ENCODE measurements at places on chromosomes 6 and 20.

GRCh38 chr6:120875900-120876299, 458.4 kb downstream of the TBC1D32 start:
- DNase-seq, result no peak

DNA sequence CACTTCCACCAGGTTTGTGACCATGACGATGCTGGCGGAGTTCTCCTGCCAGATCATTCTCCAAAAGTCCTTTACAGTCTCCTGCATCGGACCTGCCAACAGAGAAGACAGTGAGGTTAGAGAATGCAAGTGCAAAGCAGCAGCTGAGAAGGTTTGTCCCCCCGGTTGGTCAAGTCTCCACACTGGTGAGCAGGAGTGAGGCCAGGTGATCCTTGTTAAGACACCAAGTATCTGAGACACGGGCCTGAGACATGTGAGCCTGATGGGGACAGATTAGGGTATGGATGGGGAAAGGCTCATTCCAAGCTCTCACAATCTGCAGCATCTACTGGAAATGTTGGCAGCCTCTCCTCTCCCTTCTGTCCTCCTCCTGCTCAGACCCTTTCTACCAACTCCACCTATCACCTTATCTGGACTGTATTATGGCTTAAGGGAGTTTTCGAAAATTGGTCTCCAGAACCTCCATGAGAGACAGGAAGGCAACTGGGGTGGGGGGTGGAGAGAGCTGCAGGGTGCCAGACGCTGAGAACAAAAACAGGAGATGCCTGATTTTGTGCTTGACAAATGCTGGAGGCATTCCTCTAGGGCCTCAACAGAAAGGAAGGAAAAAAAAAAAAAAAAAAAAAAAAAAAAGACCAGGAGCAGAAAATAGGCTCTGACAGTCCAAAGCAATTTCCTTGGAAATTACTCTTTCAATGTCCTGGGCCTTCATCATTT, 500.4 kb upstream of the CHD6 start:
- no peak for DNase-seq

DNA sequence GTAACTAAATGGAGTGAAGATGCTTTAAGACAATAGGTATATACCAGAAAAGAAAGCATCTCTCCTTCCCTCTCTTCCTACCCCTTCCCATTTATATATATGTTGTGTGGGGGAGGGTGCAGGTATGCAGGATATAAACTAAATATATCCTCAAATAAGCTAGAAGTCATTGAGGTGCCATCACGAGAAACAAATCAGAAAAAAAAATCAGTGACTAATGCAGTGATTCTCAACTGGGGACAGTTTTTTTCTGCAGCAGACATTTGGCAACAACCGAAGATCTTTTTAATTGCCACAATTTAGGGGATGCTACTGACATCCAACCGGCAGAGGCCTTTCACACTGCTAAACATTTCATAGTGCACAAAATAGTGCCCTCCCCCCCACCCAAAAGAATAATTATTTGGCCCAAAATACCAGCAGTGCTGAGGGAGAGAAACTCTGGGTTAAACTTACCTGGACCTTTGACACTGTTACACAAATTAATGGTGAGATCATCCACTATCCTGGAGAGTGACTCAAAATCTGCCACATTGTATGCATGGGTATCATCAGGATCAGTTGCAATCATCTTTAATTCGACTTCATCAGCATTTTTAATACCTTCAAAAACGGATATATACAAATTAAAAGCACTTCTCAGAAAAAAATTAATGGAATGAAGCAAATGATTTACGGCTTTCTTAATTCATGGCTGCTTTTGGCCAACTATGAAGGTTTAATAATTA, 55.0 kb downstream of the COL12A1 start:
- no peak for DNase-seq

- no peak for DNase-seq
Observed at GRCh38 chr6:42341771-42342553, 109.8 kb downstream of the TRERF1 start.

- DNase-seq, result no peak
Observed at GRCh38 chr20:39124064-39124463, 161.9 kb downstream of the DHX35 start.

DNA sequence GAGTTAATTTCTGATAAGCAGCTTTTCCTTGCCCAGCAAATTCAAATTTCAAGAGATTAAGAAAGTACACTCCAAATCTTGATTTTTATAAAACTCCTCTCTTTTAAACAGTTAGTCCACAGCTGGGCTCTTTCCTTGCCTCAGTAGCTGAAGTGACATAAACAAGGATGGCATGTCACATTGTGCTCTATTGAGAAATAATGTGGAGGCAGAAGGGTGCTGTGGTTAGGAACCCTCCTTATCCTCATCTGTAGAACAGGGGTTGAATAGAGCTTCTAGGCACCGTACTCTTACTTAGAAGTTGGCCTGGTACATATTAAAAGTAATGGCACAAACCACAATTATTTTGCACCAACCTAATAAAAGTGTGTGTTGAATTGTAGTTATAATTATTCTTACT, 70.3 kb downstream of the RSPO3 start:
- no peak for DNase-seq

DNA sequence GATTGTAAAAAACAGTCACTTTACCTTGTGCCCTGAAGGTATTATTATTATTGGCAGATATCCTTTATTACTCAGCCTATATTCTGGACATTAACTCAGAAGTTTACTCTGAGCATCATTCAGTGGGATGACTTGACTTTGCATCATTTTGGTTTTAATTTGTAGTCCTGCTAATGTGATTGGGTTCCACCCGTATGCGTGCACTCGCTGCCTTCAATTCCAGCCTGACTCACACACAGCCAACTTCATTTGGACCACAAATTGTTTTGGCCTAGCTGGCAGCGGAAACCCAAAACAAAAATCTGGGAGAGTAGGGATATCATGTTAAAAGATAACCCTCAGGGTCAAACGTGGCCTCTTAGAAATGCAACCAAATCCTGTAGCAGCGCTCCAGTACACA, 704.4 kb upstream of the SLC35B3 start:
- DNase-seq, result no peak

All from retinal pigment epithelial cell (primary cell).